Activated naive CD4-positive, alpha-beta T cell treated with Interleukin-2 at 50 U/mL for 16 hours (primary cell): ENCODE measurements at places on chromosomes 2 and 18.
A peak's percentile ranks its signal among the peaks of the same experiment; 100 is the strongest.

DNA sequence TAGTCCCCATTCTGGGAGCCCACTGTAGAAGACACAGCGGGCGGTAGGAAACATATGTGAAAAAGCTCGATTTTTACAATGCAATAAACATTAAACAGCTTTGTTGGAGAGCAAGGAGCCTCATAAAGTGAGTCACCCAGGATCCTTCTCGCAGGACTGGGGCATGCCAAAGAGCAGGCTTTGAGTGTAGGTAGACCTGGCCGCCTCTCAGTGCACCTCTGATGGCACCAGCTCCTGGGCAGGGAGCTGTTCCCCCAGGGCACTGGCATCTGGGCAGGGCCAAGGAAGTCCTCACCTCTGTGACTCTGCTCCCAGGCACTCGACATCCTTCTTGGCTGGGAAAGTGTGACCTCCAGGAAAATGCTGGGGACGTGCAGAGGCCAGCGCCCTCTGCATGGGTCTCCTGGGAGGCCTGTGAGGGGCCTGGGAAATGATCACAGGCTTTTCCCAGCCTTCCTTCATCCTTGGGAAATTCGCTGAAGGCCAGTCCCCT is 94.2 kb downstream of the POLR1A start:
- DNase-seq: no peak

DNA sequence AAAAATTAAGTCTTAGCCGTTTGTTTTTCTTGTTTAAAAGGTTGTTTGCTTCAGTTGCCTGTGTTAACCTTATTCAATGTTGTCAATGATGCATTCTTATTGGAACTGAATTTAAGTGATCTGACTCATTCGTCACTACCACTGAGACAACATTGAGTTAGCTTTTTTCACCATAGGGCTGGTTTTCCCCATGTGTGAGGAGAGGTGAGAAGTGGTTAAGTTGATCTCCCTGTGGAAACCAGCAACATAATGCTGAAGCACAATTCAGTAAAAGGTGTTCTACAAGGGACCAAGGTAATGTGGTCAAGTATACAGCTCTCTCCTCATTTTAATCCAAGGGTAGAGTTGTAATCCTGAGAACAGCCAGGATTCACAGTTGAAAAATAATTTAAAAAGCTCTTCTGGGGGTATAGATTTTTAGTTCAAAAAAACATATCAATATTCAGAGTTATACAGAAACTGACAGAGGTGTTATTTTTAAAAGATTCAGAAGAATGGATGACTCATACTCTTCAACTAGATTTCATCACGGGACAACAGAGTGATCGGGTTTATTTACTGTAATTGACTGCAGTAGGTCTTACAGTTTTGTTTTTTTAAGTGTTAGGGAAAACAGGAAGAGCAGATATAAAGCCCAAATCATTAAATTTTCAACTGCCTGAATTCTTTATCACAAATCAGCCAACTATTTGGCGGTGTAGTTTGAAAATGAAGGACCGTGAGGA is 12.6 kb downstream of the NOP58 start:
- DNase-seq: no peak

DNA sequence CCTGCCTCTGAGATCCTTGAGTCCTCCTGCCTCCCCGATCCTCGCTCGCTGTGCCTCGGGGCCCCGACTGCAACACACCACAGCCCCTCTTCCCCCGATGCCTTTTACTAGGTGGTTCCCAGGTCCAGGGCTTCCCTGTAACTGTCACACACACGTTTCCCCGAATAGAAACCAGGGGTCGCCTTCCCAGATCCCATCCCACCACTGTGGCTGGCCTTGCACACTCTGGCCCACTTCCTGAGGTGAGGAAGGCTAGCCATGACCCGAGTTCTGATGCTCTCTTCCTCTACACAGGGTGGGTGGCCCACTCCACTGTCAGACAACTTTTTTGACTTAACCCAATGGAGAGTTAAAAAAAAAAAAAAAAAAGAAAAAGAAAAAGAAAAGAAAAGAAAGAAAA is 139.6 kb upstream of the ASB18 start:
- DNase-seq: no peak

DNA sequence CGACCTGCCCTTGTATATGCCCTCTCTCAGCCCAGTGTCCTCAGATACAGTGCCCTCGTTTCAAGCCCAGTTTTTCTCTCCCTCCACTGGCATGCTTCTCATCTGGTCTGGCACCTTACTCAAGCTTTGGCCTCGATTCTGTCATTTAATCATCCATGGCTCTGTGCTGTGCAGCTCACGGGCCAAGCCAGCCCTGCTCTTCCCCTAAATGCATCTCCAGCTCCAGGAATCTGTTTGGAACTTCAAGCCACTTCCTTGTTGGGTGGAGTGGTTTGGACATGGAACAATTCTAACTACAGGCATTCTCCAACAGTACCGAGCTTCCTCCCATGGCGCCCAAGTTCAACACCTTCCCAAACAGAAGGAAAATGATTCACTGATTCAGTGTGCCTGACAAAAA is 76.7 kb upstream of the ZNF397 start:
- no peak for DNase-seq

DNA sequence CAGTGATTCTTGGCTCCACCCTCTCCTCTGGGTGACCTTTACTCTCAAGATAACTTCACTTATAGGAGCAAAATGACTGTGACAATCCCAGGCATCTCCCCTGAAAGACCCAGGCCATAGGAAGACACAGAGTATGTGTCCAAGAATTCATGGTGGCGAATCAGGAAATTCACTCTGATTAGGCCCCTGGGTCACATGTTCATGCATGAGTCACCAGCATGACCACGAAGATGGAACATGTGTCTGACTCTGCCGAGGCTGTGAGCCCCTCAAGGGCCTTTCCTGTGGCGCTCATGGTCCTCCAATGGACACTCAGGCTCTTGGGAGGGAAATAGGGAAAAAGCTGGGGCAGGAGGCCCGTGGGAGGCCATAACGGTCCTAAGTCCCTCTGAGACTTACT is 74.0 kb upstream of the TEX51 start:
- no peak for DNase-seq

DNA sequence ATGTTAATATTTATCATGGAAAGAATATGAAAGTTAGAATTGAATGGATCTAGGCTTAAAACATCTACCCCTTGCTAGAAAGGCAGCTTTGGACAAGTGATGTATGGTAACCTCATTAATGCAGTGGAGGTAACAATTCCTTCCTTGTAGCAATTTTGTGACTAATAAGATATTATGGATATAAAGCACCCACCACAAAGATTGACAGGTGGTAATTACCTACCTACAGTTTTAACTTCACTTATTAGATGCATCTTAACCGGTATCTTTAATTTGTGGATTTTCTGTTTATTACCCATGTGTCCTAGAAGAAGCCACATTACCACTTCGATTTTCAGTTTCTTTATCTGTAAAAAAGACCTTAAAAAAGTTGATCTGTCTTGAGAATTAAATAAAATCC is 367.0 kb downstream of the DSC3 start:
- no peak for DNase-seq

DNA sequence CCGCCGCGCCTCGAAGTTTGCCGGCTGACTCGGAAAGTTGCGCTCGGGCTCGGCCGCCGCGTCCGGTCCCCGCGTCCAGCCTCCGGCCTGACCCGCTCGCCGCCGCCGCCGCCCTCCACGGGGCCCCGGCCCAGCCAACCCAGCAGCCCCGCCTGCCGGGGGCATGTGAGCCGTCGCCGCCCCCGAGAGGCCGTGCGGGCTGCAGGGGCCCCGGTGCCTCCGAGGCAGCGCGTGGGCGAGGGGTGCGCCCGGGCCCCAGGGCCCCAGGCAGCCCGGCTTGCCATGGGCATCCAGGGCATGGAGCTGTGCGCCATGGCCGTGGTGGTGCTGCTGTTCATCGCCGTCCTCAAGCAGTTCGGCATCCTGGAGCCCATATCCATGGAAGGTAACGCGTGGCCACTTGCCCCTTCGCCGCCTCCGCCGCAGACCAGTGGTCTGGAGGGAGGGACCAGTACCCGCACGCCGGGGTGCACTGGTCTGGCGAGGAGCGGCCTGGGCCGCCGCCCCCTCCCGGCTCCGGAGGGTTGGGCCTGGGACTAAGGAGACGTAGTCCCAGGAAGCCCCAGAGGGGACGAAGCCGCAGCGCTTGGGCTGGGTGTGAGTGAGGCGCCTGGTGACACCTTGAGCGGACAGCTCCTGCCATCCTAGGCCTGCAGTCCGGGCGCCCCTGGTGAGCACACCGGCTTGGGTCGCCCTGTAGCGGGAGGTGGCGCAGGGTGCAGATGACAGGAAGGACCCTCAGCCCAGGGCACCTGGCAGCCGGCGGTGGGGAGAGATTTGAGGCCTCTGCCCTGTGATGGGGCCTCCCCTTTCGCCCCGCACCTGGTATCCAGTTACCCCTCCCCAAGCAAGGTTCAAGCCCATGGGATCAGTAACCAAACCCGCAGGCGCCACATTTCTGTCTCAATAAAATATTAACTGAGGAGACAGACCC is 49.9 kb downstream of the KCNIP3 start:
- DNase-seq: peak; percentile 6

DNA sequence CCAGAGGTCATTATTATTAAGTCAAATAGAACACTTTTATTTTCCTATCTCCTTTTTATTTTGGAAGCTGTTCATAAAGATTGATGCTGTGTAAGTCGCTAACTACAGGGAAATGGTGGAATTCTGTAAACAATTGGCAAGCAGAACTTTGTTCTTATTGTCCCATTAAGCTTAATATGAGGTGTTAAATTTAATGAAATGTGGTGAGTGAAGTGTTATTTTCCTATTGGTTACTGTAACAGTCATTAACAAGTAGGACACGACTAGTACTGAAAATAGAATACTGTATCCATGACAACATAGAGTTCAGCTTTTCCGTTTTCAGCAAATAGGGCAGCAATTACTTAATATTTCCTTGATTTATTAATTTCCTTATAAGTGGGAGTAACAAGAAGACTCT is 279.1 kb upstream of the ZEB2 start:
- no peak for DNase-seq

GRCh38 chr2:96542357-96542977 is 5.9 kb downstream of the ARID5A start:
- no peak for DNase-seq

DNA sequence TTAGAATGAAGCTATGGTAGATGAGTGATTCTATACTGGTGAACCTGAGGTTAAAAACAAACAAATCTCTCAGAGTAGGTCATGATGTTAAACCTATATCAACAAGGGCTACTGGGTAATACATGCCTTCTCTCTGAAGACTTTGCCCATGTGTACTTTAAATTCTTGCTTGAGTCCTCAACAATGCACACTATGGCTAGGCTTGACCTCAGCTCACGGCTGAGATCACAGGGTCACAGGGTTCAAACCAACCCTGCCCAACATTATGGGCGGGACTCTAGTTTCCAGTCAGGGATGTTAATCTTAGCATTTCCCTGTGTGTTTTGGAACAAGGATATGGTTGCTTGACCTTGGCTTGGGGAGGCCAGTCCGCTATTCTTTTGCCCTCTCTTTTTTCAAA is 7.7 kb downstream of the CD28 start:
- no peak for DNase-seq

GRCh38 chr18:9665314-9665713 is 42.8 kb upstream of the RAB31 start:
- no peak for DNase-seq

- DNase-seq: no peak
These were observed 61.1 kb upstream of the SPHKAP start for GRCh38 chr2:228242591-228242990.

DNA sequence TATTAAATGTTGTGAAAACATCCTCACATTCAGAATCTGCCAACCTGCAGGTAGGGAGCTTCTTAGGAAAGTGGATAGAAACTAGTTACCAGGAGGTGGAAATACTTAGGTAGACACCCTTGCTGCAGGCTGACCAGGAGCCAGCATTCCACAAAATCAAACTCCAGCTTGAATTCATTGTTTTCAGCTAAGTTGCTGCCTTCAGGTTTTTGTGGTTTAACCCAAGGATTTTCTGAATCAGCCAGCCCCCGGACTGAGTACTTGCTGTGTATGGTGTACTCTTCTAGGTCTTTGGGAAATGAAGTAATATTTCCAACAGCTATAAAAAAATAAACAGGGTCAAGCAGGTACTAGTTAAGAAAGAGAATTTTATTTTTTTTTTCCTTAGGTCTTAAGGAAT is 192.1 kb upstream of the CHST9 start:
- DNase-seq: no peak

DNA sequence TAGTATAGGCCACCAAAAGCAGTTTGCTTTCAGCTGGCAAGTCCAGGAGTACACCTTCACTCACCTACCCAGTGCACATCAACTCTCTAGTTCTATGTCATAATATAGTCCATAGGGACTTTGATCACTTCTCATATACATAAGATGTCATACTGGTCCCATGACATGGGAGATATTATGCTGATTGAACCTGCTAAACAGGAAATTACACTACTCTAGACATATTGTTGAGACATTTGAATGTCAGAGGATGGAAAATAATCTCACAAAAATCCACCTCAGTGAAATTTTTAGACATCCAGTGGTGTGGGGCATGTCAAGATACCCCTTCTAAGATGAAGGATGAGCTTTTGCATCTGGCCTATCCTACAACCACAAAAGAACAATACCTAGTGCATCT is 322.5 kb downstream of the EN1 start:
- no peak for DNase-seq

- no peak for DNase-seq
These were observed 11.8 kb downstream of the NEU4 start for GRCh38 chr2:241820625-241821384.

- peak; percentile 30 for DNase-seq
These were observed 11.1 kb upstream of the CYS1 start for GRCh38 chr2:10091182-10091888.

DNA sequence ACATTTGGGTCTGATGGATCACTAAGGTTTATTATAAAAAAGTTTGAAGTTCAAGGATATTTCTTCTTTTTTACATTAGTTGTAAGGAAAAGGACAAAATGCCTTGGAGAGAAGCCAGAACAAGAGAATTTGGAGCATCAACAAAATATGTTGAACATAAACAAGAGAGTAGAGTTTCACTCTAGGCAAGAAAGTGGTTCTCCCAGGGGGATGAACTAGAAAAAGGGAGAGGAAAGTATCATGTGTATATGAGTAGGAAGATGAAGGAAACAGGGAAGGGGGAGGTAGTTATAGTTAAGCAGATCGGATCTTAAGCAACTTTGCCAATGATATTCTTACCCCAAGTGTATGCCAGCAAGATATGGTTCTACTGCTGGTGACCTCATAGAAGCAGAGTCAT is 63.8 kb upstream of the GALNT3 start:
- no peak for DNase-seq

DNA sequence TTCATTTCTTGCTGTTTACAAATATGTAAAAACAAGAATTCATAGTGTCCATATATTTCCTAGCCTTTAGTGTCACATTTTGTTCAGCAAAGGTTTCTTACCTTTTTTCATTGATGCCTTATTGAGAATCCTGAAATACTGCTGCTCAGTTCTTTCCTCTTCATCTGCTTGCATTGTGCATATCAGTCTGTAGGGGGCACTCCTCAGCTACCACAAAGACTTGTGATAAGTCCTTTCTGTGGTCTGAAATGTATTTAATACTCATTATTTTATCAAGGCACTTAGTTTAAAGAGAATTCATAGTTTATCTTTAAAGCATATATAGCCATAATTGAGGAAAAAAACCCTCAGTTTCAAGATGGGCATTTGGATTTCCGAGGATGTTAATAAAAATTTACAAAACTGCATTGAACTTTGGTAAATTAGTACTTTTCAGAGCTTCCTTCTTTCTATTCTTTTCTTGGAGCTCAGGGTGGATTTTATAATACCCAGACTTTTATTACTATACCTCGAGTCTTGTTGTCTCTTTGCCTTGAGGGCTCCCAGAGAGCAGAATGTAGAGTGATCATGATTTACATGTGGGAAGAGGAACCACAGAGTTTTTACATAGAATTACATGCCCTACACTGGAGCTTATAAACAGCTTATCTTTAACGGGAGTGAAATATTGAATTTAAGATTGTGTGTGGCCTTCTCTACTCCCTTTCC is 570.1 kb downstream of the PLCL1 start:
- DNase-seq: no peak

GRCh38 chr18:80171054-80171872 is 62.2 kb downstream of the ADNP2 start:
- peak; percentile 52 for DNase-seq
